ENCODE measurements at places on chromosomes 5 and 9. TPM values are rescaled to one million over a fixed set of nuclear protein-coding genes. Genes with fewer than 3 reads are reported as not detected.

- H3K27ac ChIP-seq, result no peak overlapping the region
- no peaks in the 10 kb centered on the region for H3K36me3 ChIP-seq
- H3K4me3 ChIP-seq, result no peak overlapping the region
- no peaks in the 10 kb centered on the region for H3K27me3 ChIP-seq
- H3K4me1 ChIP-seq, result no peaks in the 10 kb centered on the region
Measured at GRCh38 chr9:106619211-106619610, 243.8 kb upstream of the ZNF462 start.

CETN3 gene
- 9.7 TPM for total RNA-seq

DNA sequence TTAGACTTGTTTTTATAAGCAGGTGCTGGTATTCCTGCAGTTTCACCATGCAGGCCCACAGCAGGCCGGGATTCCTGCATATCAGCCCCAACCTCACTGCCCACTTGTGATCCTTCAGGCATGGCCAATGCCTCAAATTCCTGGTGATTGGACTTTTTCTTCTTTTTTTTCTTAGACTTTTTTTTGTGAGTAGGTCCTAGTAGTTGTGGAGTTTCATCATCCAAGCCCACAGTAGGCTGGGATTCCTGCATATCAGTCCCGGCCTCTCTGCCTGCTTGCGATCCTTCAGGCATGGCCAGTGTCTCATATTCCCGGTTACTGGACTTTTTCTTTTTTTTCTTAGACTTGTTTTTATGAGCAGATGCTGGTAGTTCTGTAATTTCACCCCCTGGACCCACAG is 4.8 kb downstream of the TTF1 start:
- no peak for DNase-seq
- H3K27me3 ChIP-seq, result no peaks in the 10 kb centered on the region
- peaks cover 25% of the 10 kb centered on the region for H3K36me3 ChIP-seq
- H3K27ac ChIP-seq, result no peak overlapping the region

DNA sequence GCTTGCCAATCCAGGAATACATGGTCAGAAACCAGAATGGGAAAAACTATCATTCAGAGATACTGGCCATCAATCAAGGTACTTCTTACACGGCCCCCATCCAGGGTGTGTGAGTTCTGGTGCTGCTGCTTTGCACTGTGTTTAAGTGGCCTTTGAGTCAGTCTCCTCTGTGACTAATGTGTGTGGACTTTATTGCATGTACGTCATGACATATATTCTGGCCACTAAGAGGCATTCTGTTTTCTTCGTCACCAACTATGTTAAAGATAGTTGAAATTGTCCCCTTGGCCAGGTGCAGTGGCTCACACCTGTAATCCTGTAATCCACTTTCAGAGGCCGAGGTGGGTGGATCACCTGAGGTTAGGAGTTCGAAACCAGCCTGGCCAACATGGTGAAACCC is 8.5 kb downstream of the EXOSC3 start:
- no peak overlapping the region for H3K27ac ChIP-seq
- H3K36me3 ChIP-seq, result no peaks in the 10 kb centered on the region
- DNase-seq, result no peak
- no peaks in the 10 kb centered on the region for H3K27me3 ChIP-seq

DNA sequence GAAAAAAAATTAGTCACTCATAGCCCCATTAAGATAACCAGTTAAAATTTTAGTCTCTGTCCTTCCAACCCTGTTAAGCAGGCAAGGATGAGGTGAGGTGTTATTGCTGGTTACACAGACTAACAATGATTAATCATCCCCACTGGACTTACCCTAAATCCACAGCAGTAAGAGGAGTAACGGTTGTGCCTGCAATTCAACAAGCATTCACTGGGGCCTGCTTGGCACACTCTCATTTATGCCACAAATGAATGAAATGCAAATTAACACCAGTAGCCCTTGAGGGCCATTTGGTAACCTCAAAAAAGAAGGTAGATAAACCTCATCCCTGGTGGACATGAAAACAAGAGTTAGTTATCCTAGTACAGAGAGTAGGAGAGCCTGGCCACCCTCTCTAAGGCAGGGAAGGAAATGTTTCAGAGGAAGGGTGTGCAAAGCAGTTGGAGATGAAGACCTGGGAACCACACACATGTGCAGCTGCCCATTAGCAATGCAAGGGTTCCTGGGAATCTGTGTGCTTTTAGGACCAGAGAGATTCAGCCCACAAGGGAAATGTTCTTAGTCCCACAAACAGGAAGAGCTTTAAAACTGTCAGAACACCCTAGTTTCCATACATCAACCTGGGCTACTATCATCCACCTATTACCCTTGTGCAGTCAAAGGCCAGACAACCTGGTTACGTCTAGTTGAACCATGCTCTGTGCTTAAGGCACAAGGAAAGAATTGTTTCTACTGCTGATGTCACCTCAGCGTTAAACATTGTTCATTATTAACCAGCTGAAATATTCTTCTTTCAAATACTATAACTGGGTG is 7.7 kb downstream of the LHFPL2 start:
- H3K27ac ChIP-seq, result no peak overlapping the region
- no peak for DNase-seq
- no peaks in the 10 kb centered on the region for H3K27me3 ChIP-seq
- no peaks in the 10 kb centered on the region for H3K36me3 ChIP-seq
- H3K4me1 ChIP-seq, result peaks cover 27% of the 10 kb centered on the region

TIMD4 gene
- total RNA-seq, result 3.0 TPM

DNA sequence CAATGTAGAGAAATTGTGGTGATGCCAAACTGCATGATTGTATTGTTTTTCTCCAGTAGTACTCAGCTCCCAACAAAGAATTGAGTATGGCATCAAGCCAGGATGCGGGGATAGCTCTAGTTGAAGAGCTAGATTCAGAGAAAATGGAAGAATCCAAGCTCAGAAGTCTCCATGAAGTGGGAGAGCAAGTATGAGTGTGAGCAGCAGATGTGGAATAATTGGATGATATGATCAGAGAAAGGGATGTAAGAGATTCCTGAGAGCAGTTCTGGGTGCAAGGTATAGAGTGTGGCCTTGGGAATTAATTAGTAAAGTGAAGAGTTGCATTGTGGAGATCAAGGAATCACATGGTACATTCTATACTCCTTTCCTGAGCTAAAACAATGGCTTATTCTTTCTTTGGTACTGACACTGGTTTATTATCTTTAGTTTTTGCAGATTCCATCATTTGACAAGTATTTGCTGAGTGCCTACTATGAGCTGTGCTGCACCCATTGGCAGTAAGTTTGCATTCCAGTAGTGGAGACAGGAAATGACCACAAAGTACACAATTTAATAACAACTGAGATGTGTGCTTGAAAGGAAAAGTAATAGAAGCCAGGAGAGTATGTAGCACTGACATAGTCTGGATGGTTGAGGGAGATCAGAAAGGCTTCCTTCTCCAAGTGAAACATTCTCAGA is 177.1 kb downstream of the CPLANE1 start:
- no peak overlapping the region for H3K4me3 ChIP-seq
- H3K27me3 ChIP-seq, result no peaks in the 10 kb centered on the region
- H3K27ac ChIP-seq, result no peak overlapping the region
- no peaks in the 10 kb centered on the region for H3K36me3 ChIP-seq
